ENCODE measurements at places on chromosomes 11 and 22. TPM values are rescaled to one million over a fixed set of nuclear protein-coding genes. Genes with fewer than 3 reads are reported as not detected.

GRCh38 chr11:16155448-16155847 lies 200.9 kb downstream of the SOX6 start:
- DNase-seq, result no peak

GRCh38 chr11:92297567-92298553 lies 73.2 kb downstream of the FAT3 start:
- no peak for DNase-seq

GRCh38 chr22:40535642-40536041 lies 100.9 kb downstream of the MRTFA start:
- no peak for DNase-seq

DNA sequence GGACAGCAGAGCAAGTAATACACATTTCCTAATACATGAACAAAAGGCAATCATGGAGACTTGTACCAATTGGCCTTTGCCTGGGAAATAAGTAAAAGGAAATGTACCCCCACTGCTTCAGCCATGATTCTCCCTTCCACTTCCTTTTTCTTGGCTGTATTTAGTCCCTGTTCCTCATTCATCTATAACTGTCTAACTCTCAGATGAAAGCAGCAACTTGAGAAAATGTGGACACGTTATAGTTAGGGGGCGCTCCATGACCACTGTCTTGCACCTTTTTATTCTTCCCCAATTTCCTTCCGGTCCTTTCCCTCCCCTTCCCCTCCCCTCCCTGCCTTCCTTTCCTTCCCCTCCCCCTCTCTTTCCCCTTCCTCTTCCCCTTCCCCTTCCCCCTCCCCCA lies 61.3 kb upstream of the BARX2 start:
- no peak for DNase-seq

GRCh38 chr11:30546334-30546733 lies 39.8 kb downstream of the MPPED2 start:
- no peak for DNase-seq

DNA sequence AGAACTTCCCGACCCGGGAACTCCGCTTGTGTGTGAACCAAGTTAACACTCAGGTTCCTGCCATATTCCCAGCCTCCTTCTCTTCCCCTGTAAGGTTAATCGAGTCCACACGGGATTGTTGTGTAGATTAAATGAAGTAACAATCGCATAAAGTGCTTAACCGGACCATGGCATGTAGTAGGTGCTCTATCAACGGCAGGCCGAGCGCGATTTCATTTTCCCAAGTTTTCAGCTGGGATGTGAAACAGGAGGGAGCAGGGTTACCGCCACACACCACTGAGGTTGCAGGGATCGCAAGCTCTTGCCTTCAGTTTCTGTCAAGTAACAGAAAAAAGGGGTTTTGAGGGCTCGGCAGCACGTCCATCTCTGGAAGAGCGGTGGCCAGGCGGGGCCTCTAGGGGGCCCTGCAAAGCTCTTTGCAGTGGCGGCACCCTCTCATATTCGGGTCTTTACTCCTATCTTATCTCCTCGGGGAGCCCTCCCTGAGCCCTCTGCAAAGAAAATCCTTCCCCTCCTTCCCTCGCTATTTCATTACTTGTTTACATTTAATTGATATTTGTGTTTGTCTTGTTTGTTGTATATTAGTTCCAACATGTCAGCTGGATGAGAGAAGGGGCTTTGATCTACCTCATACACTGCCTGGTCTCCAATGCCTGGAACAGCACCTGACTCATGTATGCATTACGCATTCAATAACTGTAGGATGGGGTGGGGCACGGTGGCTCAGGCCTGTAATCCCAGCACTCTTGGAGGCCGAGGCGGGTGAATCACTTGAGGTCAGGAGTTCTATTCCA lies 816 bp upstream of the PLEKHA7 start:
- DNase-seq, result peak; percentile 88

DNA sequence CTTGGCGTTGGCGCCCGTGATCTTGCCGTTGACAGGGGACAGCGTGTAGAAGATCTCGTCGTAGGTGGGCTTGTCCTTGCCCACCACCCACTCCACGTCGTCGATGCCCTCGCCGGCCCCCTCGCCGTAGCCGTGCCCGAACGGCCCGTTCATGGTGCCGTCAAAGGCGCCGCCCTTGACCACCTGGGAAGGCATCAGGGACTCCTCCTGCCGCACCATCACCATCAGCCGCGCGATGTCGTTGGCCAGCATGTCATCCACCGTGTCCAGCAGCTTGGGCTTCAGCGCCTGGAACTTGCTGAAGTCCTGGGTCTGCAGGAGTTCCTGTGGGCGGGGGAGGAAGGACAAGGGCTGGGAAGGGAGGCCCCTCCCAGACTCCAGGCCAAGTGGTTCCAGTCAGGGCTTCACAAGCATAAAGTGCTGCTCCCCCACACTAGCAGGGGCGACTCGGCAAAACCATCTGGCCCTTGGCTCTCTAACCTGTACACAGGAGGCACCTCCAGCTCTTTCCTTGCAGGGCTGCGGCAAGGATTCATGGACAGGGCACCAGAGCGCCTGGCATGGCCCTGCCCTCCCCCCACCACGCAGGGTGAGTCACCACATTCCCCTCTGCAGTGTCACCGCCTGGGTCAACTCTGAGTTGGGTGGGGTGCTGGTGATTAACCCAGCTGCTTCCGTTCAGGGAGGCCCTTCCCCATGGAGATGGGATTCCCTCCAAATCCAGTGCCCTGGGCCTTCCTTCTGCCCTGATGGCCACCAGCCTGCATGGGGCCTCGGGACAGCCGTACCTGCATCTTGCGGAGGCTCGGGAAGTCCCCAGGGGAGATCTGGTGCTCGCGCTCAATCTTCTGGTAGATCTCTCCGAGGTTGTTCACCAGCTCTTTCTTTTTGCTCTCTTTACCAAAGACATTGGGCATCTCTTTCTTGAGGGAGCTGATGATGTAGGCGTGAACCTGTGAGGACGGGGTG lies 10.4 kb upstream of the CDC42BPG start:
- peak; percentile 98 for DNase-seq

DNA sequence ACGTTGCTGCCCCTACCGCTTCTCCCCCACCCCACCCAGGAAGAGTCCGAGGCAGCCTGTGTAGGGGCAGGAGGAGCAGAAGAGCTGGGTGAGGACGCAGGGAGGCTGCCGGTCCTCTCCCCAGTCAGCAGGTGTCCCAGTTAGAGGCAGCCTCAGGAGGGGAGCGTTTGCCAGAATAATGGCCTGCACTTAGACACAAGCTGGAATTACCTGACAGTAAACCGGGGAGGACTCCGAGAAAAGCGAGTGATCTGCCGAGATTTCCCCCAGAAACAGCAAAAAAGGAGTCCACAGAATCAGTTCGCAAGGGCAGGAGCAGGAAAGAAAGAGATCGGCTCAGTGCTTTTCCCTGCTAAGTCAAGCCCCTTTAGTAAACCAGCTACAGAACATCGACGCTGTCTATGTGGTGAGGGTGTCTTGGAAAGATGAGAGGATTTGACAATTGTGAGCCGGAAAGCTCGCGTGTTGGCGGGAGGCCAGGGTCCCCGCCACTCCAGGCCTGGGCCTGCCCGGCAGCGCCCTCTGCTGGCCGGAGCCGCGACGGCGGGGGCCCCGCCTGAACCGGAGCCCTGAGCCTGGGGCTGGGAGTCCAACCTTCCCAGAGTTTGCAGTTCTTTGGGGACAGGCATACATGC lies 17.7 kb upstream of the THRSP start:
- DNase-seq, result peak; percentile 77

DNA sequence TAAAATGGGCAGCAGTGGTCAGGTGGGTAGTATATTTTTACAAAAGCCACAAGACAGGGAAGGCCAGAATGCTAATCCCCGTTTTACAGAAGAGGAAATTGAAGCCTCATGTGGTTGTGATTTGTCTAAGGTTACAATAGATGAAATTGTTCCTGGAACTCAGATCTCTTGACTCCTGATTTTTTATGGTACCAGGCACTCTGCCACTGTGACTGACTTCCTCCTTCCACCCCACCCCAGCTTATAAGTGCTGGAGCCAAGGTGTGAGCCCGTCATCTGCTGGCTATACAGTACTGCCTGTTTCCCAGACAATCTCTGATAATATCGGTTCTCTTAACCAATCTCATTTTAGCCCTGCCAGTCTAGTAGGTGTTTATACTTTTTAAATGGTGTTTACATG lies 1.9 kb downstream of the SLC5A1 start:
- no peak for DNase-seq

- DNase-seq, result no peak
These were observed 230.1 kb upstream of the DDI1 start for GRCh38 chr11:103806130-103806895.

DNA sequence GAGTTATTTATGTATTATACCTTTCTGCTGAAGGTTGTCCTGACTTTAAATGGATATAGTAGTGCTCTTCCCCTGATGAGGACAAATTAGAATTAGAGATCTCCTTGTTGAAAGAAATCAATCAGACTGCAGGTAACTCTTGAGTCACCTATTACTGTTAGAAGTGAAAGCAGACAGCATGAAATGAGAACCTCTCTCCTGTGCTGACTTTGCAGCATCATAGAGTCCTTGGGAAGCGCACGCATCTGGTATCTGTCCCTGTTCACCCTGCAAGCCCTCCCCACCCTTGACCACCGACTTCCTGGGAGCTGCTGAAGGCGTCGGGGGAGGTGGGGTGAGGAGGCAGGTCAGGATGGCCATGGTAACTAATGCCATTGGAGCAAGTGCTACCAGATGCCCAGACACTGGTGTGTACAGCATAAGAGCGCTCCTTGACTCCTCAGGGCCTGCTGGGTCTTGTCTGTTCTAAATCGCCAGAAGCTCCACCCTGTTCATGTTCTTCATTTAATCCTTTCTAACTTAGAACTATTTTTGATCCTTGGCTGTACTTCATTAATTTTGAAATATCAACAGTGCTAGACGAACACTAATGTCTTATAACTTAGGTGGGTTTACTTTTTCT lies 143.9 kb downstream of the WNT7B start:
- no peak for DNase-seq

DNA sequence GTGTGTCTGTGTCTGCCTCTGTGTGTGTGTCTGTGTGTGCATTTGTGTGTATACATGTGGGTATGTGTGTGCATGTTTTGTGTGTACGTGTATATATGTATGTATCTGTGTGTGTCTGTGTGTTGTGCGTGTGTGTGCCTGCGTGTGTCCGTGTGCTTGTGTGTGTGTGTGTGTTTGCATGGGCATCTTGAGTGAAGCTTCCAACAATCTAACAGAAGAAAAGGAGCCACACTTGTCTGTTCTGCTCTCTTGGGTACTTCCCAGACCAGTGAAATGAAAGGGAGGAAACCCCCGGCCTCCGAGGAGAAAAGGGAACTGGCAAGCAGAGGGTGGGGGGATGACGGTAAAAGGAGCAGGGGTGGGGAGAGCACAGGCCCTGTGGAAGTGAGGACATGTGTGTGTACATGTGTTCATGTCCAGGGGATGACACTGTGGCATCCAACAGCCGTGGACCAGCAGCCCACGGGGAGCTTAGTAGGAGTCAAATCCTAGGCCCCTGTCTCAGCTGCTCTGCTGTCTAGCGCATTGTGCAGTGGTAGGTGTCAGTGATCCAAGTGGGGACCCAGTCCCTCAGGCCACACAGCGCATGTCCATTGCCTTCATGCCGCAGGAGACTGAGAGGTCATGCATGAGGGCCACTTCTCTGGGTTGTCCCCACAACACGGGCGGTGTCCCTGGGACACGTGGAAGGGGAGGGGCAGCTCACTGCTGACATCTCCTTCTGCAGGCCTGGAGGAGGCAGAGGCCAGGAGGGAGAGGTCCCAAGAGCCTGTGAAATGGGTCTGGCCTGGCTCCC lies 8.1 kb downstream of the CSF2RB start:
- DNase-seq, result no peak

- no peak for DNase-seq
These were observed 60.8 kb upstream of the PDE3B start for GRCh38 chr11:14582793-14583192.

GRCh38 chr11:128210148-128210940 lies 377.0 kb downstream of the ETS1 start:
- peak; percentile 97 for DNase-seq

DNA sequence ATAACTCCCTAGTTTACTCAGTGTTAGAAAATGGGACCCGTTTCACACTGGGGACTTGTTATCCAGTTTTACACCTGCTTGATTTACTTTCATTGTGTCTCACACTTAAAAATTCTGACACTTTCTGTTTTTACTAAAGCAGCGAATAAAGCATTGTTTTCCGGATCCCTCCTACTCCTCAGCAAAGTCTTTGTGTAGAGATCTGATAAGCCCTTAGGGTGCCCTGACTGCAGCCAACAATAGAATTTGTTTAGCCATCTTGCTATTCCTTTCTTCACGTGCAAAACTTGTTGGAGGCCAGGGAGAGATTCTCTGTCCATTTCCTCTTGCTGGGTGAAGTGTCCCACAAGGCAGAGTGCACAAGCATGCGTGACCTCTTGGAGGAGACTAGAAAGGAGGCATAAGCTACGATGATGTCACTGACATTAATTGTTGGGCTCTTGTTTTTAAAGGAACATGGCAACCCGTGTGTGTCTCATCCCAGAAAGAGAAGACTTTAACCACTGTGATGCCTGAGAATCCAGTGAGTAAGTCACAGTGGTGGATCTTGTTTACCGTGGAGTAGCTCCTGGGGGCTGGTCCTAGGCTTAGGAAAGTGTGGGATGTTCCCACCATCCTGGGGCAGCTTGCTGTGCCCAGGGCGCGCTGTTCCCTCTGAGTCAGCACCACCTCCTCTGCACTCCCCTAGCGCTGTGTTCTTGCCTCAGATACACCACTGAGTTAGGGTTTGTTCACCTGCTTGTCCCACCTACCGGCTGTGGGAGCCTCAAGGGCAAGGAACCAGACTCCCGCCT lies 27.7 kb downstream of the MICAL2 start:
- peak; percentile 94 for DNase-seq

DNA sequence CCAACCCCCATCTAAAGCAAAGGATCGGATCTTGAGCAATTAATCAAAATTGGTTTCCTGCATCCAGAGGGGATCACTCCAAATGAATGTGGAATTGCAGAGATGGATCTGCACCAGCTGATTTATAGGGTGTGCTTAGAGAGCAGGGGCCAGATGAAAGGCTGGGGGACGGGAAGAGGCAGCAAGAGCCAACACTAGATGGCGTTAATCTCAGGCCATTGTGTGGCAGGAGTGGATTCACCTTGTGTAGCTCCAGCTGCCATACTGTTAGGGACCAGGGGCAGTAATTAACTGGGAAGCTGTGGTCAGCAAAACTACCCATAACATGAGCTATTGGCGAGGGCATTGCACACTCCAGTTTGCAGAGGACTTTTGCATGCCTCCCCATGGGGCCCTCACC lies 35.6 kb downstream of the SERPINH1 start:
- peak; percentile 49 for DNase-seq

DNA sequence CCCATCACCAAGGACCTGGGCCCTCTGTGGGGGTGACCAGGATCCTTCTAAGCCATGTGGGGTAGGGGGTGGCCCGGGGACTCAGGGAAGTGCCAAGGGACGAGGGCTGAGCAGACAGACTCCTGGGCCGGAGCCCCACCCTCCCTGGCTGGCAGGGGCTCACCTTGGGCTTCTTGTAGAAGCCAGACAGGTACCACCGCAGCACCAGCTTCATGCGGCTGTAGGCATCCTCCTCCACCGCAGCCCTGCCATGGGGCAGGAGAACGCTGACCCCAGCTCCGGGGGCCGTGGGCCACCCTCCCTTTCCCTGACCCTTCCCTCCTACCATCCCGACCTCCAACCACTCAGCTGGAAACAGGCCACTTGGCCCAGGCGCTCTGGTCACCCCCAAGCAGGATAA lies 45.9 kb upstream of the CARS1 start:
- no peak for DNase-seq

- DNase-seq, result no peak
These were observed 39.4 kb upstream of the CEP295 start for GRCh38 chr11:93622043-93622442.

OR8D4 gene
- not detected for total RNA-seq

ABTB2 gene
- total RNA-seq, result 9.3 TPM

TRIM29 gene
- total RNA-seq, result not detected

APOL2 gene
- total RNA-seq, result 43.7 TPM

ANKK1 gene
- 0.06 TPM for total RNA-seq

CHRDL2 gene
- not detected for total RNA-seq

FOLR1 gene
- total RNA-seq, result not detected

APBB1 gene
- total RNA-seq, result 6.7 TPM

PCNX3 gene
- total RNA-seq, result 15.1 TPM

ZNF214 gene
- total RNA-seq, result 1.8 TPM
